Stimulated activated CD8-positive, alpha-beta memory T cell treated with anti-CD3 and anti-CD28 coated beads, Interleukin-15, amount 100 ng/mL, for 24 hours (primary cell): ENCODE measurements at places on chromosomes 7 and 10.

DNA sequence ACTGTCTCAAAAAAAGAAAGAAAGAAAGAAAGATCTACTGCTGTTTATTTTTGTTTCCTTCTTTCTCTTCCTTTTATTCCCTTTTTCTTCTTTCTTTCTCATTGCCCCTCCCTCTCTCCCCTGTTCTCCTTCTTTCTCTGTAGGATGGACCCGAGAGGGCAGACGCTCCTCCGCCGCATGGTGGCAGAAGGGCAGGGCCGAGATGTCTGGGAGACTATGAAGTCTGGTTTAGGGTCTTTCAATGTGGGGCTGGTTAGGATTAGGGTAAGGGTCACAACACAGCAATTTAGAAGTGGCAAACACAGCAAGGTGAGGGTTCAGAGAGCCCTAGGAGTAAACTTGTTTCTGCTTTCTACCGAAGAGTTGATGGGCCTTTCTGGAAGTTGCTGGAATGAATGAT lies 45.7 kb upstream of the RASGEF1A start:
- DNase-seq, result no peak

DNA sequence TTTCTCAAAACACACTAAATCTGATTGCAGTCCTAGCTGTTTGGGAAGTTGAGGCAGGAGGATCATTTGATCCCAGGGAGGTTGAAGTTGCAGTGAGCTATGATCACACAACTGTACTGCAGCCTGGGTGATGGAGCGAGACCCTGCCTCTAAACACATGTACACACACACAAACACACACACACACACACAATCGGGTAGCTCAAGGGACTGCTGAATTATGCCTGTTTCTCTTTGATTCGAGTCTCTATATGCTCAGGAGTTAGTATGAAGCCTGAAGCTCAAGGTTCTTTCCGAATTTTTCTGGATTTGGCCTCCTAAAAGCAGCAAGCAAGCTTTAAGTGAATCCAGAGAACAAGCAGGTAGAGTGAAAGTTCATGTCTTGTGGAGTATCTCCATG lies 22.5 kb downstream of the PRTFDC1 start:
- DNase-seq, result no peak

DNA sequence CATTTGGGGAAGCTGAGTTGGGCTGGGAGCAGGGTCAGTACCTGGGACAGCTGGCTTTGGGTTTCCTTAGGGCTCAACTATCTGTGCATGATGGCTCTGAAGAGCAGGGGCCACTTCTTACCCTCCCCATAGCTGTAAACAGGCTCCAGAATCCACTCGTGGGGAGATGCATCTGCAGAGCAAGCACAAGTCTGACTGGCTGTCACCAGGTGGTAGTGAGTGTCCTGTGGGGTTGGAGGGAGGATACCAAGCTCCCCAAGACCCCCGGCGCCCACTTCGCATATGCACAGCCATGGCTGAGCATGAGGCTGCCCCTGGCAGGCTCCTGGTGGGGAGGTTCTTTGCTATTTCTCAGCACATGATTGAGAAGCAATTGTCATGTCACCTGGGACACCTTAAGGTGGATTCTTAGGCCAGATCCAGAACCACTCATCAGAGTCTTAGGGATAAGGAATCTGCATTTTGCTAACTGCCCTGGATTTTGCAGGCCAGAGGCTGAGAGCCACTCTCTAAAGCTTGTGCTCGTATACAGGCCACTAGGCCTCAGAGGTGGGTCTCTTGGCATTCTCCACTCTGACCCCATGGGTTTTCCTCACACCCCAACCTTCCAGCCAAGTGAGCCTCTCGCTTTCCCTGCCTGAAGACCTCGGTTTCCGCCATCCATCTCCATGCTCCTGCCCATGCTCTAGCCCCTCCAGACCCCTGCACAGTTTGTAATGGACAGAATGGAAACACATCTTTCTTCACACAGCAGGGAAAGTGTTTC lies 53.7 kb downstream of the ADCY1 start:
- DNase-seq, result no peak

GRCh38 chr7:77331938-77332695 lies 84.0 kb downstream of the GSAP start:
- no peak for DNase-seq

DNA sequence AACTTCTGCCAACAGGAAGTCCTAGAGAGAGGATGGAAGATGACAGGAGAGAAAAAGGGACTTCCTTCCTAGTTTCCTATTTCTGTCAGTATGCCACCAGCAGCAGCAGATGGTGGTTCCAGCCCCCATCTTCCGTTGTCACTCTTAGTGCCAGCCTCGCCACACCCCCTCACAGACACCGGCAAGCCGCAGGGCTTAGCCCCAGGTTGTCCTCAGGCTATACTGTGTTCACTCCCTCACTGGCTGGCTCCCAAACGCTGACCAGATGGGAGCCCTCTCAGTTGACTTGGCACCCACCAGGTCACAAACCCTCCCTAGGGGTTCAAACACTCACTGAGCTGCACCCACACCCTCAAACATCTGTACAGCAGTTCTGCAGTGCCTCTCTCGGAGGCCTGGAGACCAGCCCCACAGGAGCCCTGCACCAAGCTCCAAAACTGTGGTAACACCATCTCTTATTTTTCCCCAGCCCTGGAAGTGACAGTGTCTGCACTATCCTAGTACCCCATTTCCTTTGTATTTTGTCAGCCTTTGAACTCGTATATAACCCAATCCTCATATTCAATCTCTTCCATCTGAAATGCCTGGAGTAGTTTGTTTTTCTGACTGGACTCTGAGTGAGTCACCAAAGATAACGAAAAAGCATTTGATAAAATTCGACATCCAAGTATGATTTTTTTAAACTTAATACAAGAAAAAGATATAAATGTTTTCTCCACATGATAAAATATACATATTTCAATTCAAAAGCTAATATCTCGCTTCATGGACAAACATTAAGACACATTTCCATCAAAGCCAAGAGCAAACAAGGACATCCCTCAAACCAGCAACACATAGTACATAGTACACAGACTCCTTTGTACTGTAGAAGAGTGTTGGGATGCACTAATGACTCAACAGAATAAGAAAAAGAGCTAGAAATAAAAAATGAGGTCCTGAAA lies 34.5 kb downstream of the SMURF1 start:
- DNase-seq, result no peak

DNA sequence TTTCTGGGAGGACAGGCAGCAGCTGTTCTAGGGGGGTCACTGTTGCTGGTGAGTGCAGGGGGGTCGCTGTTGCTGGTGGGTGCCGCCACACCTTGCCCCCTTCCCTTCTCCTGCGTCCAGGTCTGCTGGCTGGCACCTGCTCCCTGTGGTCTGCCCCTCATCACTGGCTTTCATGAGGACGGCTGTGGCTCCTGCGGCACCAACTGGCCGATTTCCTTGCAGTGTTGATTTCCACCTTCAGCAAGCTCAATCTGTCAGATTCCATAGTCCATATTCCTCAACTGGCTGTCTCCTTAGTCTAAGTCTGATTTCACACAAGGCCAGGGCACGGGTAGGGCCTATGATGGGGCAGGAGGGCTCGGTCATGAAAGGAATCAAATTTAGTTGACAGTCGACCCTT lies 23.4 kb upstream of the GRB10 start:
- no peak for DNase-seq

GRCh38 chr7:69002416-69002815 lies 595.9 kb upstream of the AUTS2 start:
- no peak for DNase-seq

- no peak for DNase-seq
Observed at GRCh38 chr10:71316786-71317160, 2.3 kb upstream of the SLC29A3 start.

GRCh38 chr7:142566271-142566670 lies 183.0 kb upstream of the PRSS1 start:
- no peak for DNase-seq

GRCh38 chr7:114589436-114589835 lies 174.8 kb downstream of the FOXP2 start:
- DNase-seq, result no peak

DNA sequence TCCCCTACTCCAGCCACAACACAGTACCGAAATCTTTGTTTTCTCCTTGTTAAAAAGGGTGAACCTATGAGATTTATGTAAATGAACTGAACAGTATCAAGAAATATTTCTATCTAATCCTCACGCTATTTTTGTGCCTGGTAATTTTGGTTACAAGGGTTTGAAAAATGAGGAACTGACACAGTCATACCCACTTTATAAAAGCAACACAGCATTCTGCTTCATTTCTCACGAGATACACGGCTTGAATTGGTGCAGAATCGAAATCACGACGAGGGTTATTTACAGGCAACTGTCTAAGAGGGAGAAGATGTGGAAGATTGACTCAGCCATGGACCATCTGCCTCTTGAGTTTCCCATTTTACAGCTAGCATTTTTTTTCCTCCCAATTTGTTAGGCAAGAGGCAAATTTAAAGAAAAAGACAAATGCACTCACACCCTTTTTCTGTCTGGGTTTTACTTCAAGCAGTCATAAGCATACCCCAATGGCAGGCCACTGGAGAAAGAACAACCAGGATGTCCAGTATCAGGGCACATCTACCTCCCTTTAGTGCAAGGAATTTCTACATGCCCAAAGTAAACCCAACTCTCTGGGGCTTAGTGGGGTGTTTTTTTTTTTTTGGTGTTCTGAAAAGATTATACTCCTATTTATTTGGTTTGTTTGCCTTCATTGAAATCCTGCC lies 108.1 kb downstream of the ITGB8 start:
- no peak for DNase-seq

GRCh38 chr7:12303062-12303461 lies 92.0 kb downstream of the TMEM106B start:
- DNase-seq, result no peak

GRCh38 chr7:36265680-36266079 lies 112.6 kb downstream of the EEPD1 start:
- DNase-seq, result no peak

DNA sequence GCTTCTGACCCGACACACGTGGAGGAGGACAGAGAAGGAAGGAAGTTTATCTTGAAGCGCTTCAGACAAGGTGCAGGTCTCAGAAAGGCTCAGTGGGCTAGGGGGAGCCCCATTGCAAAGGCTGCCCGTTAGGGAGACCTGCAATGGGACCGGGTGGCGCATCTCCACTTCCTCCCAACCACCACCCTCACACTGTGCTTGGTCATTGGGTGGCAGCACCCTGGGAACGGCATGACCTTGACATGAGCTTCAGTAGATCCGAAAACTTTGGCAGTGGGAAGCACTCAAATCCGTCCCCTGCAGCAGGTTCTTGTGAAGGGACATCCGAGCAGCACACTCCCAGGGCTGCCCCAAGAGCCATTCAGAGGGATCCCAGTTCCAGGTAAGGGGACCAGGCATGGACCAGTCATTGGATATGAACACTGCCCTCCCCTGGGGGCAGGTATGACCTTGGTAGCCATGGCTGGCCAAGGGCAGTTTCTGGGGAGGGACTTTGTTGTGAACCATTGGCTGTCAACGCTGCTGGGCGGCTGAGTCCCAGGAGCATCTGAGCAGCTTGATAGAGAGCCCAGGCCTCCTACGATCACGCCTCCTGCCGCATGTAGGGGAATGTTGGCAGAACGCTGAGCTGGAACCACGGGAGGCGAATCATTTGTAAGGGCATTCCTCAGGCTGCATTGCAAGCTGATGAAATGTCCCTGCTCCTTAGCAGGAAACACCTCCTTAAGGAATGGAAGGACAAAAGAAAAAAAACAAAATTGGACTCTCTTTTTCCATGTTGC lies 31.7 kb downstream of the GALNTL5 start:
- DNase-seq, result no peak

- DNase-seq, result no peak
Observed at GRCh38 chr10:71371750-71372166, 25.0 kb upstream of the CDH23 start.

DNA sequence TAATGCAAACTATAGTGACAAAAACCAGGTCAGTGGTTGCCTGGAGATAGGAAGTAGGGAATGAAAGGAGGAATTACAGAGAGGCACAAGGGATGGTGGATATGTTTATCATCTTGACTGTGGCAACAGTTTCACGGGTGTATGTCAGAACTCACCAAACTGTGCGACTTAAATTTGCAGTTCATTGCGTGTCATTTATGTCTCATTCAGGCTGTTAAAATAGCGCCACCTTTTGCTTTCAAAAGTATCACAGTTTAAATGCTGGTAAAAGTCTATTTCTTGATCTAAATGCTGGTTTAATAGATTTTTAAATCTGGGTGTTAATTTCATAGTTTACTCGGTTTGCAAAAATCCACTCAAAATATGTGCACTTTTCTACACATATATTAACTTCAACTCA lies 51.0 kb downstream of the PTTG1IP2 start:
- no peak for DNase-seq

DNA sequence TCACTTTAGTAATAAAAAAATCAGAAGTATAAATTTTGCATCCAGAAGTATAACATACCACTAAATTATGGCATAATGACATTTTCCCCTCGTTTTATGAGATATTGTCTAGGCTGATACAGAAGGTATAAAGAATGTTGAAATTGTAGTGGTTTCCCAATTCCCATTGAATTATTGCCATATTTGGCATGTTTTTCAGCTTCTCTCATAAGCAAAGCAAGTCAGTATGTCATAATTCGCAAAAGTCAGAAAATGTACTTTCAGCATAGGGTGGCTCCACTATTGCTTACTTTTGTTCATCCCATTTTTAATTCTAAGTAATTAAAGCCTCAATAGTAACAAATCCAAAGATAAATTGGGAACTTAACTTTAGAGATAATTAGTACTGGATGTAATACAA lies 19.7 kb upstream of the PTPRZ1 start:
- no peak for DNase-seq

- DNase-seq, result no peak
Observed at GRCh38 chr10:58840840-58841435, 328.3 kb downstream of the BICC1 start.

DNA sequence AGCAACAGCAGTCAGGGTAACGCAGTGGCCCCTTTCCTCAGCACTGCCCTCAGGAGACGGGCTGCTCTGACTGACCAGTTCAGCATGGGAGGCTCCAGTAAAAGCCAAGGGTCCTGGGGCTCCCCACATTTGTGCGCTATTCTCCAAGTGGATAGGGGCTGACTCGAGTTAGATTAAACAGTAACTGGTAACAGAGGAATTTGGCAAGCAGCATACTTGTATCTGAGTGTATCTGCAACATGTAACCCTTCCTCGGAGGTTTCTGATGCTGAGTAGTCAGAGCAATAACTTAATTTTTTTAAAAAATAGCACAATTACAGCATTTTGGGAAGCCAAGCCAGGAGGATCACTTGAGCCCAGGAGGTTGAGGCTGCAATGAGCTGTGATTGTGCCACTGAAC lies 22.8 kb downstream of the SORBS1 start:
- DNase-seq, result no peak

- DNase-seq, result no peak
Observed at GRCh38 chr7:7654964-7655715, 14.6 kb downstream of the UMAD1 start.

GRCh38 chr10:22436893-22437619 lies 91.8 kb downstream of the SPAG6 start:
- peak; percentile 59 for DNase-seq

DNA sequence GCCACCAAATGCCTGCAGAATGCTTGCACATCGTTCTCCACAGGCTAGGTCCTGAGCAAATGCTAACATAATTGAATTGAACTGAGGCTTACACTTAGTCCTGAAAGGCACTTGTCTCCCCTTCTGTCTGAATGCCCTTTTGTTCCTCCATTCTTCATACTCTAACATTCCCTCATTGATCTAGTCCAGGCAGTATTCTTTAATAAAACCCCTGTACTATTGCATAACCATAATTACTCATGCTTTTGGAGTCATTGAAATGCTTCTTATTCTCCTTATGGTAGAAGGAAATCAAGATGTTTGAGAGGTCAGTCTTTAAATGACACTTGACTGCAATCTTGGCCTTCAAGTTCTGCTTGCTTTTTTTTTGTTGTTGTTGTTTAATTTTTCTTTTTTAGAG lies 7.1 kb downstream of the PI4K2A start:
- no peak for DNase-seq
